Occipital lobe (tissue), 3 donors: ENCODE measurements at places on chromosomes 1 and 21.

- DNase-seq, result no peak
These were observed 91.6 kb downstream of the KIF26B start for GRCh38 chr1:245246433-245246832.

DNA sequence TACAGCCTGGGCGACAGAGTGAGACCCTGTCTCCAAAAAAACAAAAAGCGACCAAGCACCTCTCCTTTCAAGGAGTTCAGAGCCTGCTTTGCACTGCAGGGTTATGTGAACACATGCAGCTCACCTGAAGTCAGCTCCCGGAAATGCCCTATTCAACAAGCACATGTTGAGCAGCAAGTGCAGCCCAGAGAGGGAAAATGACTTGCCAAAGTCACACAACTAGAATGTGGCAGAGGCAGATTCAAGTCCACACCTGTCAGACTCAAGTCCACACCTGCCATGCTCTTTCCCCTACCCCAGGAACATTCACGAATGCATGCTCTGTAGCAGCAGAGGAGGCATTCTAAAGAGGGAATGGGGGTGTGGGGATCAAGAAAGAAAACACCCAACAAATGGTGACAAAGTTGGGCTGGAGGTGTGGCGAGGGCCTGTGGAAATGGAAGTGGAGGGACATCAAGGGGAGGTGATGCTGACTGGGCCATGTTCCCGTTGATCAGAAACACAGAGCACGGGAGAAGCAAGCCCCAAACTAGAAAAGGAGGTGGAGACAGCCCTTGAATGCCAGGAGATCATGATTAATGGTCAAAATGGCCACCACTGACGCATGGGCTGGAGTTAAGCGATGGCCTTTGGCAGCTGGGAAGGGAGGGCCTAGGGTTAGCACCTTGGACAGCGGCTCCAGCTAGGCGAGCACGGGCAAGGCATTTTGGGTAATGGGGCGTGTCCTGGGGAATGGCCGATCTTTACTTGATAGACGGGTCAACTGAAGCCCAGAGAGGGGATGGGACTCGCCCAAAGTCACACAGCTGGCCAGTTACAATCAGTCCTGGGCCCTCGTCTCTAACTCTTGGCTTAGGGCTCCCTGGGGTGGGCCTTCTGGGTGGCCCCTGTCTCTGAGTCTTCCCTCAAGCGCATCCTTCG lies 21.5 kb downstream of the RAP1GAP start:
- no peak for DNase-seq

GRCh38 chr21:32347351-32347750 lies 45.5 kb downstream of the URB1 start:
- DNase-seq, result no peak

DNA sequence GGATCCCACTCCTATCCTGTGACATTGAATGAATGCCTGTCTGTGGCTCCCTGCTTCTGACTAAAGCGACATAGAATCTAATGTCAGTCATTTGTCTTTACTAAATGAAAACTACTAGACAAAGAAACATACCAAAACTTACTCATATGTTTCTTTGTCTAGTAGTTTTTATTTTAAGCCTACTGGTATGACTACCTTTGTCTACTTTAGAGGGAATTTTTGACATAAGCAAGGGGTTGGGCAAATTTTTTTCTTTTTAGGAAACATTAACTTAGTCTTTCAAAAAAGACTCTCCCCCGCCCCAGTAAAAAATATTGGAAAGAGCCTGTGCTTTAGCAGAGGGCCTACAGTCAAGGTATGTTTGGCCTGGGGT lies 4.9 kb downstream of the NEK7 start:
- DNase-seq, result no peak

DNA sequence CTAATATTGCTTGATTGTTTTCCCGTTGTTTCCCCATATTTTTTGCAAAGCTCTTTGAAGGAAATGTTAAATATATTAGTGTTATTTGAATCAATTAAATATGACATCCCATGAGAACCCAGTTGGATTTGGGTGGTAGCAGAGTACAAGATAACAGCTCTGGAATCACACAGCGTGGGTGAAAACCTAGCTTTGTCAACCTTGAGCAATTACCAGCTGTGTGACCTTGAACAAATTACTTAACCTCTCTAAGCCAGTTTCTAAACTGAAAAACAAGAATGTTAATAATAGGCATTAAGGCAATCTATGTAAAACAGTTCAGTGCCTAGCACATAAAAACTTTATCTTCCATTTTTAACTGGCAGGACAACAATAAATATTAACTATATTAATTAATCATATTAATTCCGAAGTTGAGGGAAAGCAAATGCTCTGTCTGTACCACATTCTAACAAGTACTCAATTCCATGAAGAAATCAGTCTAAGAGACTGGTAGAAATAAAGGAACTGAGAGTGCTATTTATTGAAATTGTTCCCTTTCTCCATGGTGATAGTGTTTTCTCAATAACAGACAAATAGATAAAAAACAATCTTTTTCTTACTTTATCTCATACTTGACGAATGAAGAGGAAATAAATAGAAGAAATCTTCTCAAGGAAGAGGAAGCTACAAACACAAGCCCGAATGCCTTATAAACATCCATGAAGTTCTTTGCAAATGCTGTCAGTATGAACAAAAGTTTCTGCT lies 27.0 kb downstream of the DNASE2B start:
- no peak for DNase-seq

- DNase-seq, result no peak
These were observed 70.3 kb downstream of the OLFML2B start for GRCh38 chr1:161953256-161953920.

GRCh38 chr1:40303051-40303771 lies 13.9 kb downstream of the COL9A2 start:
- DNase-seq, result no peak

DNA sequence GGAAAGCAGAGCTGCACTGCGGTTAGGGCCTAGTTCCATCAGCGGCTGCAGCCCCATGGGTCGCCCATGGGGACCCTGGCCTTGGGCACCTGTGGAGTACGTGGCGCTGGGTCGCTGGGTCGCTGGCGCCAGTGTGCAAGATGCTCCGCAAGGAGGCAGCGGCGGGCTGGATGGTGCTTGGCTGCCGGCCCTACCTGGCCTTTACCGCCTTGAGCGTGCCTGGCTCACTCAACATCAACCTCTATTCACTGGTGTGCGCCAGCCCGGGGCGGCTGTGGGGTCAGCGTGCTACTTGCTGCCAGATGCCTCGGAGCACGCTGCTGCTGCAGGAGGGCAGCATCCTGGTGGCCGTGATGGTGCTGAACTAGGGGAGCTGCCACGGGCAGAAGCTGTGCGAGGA lies 85.1 kb upstream of the RHOU start:
- no peak for DNase-seq

DNA sequence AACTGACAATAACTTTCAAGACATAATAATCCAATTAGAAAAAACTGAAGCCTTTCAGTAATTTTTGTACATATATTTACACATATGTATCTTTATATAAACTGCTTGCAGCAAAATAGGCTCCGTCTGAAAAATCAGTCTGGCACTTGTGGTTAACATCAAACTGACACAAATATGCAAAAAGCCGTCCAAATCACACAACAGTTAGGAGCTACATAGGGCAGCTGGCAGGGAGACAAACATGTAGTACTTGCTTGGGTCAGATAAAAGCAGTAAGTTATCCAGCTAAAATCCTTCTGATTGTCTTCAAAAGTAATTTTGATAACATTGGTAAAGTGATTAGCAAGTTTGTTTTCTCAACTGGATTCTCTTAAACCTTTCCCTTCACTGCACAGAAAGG lies 14.7 kb upstream of the GUCA2A start:
- no peak for DNase-seq

DNA sequence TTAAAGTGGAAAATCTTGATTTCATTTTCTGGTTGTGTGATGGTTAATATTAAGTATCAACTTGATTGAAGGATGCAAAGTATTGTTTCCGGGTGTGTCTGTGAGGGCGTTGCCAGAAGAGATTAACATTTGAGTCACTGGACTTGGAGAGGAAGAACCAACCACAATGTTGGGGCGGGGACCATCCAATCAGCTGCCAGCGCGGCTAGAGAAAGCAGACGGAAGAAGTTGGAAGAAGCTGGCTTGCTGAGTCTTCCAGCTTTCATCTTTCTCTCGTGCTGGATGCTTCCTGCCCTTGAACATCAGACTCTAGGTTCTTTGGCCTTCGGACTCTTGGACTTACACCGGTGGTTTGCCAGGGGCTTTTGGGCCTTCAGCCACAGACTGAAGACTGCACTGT lies 832.6 kb upstream of the TMPRSS15 start:
- no peak for DNase-seq

GRCh38 chr1:56915960-56916359 lies 49.9 kb downstream of the C8B start:
- no peak for DNase-seq

DNA sequence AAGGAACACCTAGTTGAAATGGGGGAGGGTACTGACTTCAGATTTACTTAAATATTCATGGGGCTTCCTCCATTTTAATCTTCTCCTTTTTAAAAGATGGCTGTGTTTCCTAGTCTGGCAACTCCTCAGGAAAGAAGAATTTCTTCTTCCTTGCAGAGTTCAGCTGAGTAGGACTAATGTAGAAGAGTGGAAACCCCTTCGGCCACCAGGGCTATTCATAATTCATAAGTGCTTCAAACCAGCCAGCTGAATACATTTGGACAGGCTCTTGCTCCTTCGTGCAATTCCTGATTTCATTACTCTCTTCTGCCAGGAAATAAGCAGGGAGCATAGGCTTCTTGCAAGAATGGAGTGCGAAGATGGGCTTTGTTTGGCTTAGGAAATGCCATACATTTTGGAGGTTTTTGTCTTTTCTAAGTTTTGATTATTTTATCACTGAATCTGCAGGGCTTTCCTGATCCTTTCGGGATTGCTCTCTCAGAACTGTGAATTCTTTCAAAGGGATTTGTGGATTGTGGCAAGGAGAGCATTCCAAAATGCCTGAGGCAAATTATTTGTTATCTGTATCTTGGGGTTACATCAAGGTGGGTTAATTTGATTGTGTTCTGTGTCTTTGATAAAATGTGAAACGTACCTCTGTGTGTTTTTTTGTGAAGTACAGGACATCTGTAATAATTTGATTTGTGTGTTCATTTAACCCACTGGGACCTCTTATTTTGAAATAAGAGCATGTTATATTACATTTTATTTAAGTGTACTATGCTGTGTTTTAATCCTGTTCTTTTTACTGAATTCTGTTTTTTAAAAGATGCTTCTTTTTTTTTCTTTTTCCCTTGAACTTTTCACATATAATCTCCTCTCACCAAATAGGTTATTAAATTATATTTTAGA lies 179.4 kb upstream of the SGIP1 start:
- DNase-seq, result no peak

DNA sequence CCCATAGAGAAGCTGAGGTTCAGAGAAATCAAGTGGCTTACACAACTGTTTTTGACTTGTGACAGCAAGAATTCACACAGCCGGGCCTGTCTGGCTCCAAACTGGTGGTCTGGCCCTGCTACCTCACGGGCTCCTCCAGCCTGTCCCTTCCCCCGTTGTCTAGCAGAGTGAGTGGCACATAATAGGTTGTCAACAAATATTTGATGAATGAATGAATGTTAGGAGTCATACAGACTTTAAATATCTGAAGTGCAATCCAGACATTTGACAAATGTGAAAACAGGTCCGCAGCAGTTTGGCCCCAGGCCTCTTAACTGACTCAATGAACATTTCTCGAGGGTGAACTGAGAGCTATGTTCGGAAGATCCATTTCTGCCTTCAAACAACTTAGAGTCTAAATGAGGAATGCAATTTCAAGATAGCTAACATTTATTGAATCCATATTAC lies 1.1 kb upstream of the RHOC start:
- no peak for DNase-seq

- DNase-seq, result no peak
These were observed 353.6 kb upstream of the C1orf87 start for GRCh38 chr1:60427194-60427593.

GRCh38 chr1:183808296-183809027 lies 3.5 kb downstream of the RGL1 start:
- no peak for DNase-seq

GRCh38 chr1:46005594-46005993 lies 126.8 kb downstream of the PIK3R3 start:
- no peak for DNase-seq

GRCh38 chr21:39220150-39220549 lies 36.9 kb upstream of the PSMG1 start:
- DNase-seq, result no peak

GRCh38 chr1:72281637-72282270 lies 585 bp downstream of the NEGR1 start:
- no peak for DNase-seq

GRCh38 chr1:28860332-28861073 lies 48.5 kb downstream of the OPRD1 start:
- no peak for DNase-seq

GRCh38 chr1:201011616-201012015 lies 11.9 kb downstream of the KIF21B start:
- no peak for DNase-seq

DNA sequence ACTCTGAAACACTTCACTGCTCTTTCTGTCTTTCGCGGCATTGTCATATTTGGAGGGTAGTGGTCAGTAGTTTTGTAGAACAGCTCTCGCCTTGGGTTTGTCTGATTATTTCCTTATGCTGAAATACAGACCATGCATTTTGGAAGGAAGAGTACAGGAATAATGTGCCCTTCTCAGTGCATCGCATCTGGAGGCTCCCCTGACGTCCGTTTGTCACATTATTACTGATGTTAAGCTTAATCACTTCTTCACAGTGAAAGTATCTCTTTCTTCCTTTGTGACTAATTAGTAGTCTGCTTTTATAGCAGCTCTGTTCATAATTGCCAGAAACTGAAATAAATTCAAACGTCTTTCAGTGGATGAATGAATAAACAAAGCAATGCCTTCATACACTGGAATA lies 85.7 kb upstream of the CXADR start:
- DNase-seq, result no peak

GRCh38 chr21:34930971-34931370 lies 118.1 kb downstream of the RUNX1 start:
- no peak for DNase-seq

GRCh38 chr1:5348732-5349465 lies 643.3 kb downstream of the NPHP4 start:
- DNase-seq, result no peak

- no peak for DNase-seq
These were observed 1.6 kb upstream of the HPCA start for GRCh38 chr1:32884726-32885125.

GRCh38 chr1:162145280-162145965 lies 75.9 kb downstream of the NOS1AP start:
- no peak for DNase-seq

- DNase-seq, result no peak
These were observed 480 bp upstream of the MIS18A start for GRCh38 chr21:32279377-32279680.

DNA sequence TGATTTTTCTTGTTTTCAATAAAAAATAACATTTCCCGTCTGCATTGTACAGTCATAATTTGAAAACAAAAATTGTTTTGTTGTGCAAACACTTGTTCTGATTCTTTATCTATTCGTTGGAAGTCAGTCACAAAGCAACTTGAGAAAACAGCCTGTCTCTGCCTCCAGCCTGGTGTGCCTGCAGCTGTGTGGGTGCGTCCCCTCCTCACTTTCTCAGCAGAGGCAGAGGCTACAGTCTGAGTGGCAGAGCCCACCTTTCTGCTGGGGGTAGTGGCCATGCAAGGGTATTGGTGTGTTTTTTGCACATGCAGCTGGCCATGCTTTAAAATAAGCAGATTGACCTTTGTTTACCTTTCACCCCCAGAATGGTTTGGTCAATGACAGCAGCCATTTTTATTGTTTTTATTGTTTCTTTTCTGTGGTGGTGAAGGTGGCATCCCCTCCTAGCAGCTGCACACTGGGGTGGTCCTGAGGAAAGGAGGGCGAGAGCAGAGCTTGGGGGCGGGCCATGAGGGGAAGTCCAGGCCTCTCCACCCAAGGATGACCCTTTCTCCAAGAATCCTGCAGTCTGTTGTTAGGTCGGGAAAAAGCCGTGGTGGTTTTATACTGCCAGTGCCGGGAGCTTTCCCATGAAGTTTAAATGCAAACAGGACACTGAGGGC lies 159.6 kb downstream of the PCBP3 start:
- no peak for DNase-seq
